ENCODE measurements at places on chromosomes 7 and 10.

- DNase-seq: no peak
Measured at GRCh38 chr10:131925011-131925649, 24.3 kb downstream of the PPP2R2D start.

- no peak for DNase-seq
Measured at GRCh38 chr7:45469103-45469502, 105.1 kb upstream of the ADCY1 start.

DNA sequence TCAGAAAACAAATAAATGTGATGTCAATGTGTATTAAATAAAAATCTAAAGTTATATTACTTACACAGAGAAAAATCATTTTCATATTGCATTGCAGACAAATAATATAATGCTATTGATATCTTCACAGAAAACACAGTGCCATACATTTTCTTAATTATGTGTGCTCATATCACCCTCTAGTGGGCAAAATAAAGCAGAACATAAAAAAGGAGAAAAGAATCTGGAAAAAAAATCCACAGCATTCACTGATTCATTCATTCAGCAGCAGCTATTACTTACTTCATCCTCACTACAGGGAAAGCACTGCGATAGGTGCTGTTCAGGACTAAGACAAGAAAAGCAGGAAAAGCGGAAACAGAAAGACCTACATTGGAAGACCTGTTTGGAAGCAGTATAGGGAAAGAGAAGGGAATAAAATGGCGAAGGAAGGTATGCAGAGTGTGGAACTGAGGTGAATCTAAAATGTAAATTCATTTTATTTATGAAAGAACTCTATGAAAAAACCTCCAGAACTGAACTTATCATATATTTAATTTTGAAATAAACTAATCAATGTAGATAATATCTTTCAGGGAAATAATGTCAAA lies 73.2 kb downstream of the POT1 start:
- DNase-seq: no peak

- DNase-seq: no peak
Measured at GRCh38 chr7:34846976-34847375, 189.0 kb downstream of the NPSR1 start.

- DNase-seq: no peak
Measured at GRCh38 chr10:43751646-43752045, 103.0 kb upstream of the ZNF32 start.

GRCh38 chr7:112615701-112616100 lies 134.9 kb downstream of the LSMEM1 start:
- no peak for DNase-seq

- DNase-seq: no peak
Measured at GRCh38 chr7:106094780-106095179, 17.3 kb downstream of the SYPL1 start.

- no peak for DNase-seq
Measured at GRCh38 chr10:58262766-58263165, 4.9 kb downstream of the IPMK start.

- DNase-seq: no peak
Measured at GRCh38 chr10:102473445-102474331, 22.3 kb upstream of the C10orf95 start.

DNA sequence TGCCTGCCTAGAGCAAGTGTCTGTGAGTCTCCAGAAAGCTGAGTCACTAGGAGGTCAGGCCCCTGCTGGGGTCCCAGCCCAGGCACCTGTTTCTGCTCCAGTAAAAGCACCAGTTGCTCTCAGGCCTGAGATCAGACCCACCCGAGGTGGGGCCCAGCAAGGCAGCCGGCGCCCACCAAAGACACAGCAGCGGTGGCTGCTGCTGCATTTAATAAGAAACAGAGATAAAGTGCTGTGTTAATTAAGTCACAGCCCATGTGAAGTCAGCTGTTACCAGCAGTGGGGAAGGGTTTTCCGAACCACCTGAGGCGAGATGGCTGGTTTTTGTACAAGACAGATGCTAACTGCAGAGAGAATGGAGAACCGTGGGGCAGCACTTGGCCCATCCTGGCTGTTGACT lies 12.1 kb upstream of the LRRC18 start:
- DNase-seq: no peak

DNA sequence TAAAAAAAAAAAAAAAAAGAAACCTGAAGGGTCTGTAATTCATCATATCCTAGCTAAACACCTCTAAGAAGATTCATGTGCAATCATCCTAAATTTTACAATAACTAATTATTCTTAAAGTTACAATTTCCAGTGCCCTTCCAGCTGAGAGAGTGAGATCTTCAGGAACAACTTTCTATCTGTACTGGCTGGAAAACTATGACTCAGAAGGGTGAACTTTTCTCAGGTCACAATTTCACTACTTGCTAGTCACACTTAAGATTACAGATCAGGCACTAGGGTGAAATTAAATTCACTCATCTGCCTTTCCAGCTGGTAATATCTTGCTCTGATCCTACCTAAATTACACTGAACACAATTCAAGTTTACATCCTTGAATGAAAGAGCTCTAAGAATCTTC lies 158.8 kb downstream of the ANK3 start:
- DNase-seq: no peak

GRCh38 chr10:17544465-17544864 lies 72.7 kb downstream of the HACD1 start:
- no peak for DNase-seq

DNA sequence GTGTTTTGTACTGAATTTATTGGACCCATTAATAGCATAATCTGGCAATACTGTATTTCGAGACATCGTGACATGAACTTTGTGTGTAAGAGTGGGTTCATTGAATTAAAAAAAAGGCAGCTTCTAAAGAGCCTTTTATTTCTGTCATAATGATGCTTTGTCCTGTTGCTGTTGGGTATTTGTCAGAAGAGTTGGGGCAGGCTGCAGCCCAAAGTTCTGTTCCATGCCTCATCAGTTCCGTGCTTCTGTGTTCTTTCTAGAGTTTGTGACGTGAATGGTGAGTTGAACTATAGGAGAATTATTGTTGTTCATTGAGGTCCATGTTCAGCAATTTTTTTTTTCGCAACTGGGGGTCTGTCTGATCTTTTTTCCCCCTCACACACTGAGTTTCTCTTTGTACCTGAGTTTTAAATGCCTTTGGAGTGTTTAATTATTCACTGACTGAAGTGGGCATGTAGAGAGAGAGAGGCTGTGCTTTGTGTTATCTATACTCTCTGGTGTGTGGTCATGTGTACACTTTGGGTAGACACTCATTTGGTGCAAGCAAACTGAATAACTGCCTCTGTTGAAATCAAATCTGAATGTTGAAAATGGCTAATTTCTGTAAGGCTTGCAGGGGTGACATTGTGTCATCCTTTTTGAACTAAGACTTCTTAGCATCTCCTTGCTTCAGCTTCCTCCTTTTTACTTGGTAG lies 69.8 kb downstream of the ADD3 start:
- DNase-seq: no peak

DNA sequence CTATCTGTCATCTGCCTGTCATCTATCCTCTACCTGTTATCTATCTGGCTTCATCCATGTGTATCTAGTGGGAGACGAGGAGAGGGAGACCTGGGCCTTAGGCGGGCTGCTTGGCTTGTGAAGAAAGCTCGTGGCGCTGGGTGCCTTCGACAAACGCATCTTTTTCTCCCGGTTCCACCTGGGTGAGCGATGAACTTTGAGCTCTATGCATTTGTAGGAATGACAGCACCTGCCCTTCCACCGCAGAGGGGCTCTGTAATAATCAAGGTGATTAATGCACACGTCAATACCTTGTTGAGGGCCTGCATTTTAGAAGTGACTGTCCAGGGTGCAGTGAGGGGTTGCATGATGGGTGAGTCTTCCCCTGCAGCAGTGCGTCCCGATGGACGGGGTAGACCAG lies 2.6 kb upstream of the VIPR2 start:
- no peak for DNase-seq

DNA sequence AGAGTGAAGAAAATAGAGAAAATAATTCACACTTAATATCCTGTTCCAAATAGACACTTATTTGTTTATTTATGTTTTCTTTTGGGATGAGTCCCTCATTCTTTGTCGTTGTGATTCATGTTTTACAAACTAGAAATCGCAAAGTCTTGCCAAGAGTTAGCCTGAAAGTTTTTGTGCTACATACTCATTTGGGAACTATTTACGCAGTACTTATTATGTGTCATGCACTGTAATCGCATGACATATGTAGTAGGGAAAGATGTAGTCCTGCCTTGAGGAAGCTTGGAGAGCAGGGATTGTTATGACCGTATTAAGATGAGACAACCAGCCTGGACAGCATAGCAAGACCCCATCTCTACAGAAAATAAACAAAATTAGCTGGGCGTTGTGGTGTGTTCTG lies 189.3 kb downstream of the ABCA13 start:
- DNase-seq: no peak

GRCh38 chr10:33387720-33388119 lies 53.3 kb upstream of the NRP1 start:
- no peak for DNase-seq

DNA sequence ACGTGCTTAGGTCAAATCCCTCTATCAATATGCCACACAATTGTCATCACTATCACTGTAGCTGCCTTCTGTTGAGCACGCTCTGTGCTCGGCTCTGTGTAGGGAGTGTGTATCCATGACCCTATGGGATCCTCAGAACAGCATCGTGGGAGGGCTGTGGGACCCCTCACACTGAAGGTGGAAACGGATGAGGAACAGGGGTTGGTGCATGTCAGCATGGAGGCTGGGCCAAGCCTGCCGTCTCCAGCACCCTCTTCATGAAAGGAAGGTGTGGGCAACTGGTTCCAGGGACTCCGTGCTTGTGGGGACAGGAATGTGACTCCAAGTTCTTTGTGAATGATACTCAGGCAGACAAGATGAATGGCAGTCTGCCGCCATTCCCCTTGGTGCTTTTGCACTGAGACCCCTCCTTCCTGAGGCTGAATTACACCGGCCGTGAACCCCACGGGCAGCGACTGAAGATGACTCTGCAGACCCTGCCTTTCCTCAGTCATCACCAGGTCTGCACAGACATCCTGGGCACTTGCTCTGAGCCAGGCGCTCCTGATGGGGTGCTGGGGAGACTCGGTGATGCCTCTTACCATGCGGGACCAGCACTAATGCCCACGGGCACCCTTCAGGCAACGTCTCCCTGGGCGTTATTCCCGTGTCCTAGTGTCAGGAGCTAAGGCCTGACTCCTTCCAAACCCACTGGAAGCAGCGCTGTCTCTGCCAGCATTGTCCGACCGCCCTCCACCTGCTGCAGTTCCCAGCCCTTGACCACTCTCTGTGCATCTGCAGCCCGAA lies 495.2 kb downstream of the TCERG1L start:
- no peak for DNase-seq

DNA sequence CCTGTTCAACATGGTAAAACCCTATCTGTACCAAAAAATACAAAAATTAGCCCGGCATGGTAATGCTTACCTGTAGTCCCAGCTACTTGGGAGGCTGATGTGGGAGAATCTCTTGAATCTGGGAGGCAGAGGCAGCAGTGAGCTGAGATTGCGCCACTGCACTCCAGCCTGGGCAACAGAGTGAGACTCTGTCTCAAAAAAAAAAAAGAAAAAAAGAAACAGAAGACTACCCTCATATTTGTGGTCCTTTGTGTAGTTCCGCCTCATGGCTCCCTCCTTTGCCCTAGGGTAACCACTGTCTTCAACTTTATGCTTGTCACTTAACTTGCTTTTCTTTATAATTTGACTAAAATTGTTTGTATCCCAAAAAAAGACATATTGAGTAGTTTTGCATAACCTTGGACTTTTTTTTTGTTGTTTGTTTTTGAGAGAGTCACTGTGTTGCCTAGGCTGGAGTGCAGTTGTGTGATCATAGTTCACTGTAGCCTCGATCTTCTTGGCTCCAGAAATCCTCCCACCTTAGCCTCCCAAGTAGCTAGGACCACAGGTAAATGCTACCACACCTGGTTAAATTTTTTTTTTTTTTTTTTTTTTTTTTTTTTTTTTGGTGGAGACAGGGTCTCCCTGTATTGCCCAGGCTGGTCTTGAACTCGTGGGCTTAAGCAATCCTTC lies 3.7 kb downstream of the ZNF487 start:
- DNase-seq: no peak

GRCh38 chr7:28083164-28083997 lies 97.2 kb downstream of the JAZF1 start:
- no peak for DNase-seq

DNA sequence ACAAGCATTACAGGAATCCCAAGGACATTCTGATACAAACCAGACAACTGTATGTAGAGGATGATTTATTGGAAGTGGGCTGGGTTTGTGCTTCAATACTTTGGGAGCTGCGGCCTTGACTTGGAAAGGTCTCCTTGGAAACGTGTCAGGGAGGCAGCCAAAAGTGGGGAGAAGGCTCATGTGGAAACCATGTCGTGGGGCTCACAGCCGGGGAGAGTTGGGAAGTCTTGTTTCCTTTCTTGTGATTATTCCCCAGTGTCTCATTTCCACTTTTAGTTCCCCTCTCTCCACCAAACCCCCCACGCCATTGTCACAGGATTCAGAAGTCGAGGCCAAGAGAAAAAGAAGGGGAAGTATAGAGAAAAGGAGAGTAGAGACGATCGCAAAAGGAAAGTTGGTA lies 53.9 kb upstream of the SFMBT2 start:
- no peak for DNase-seq

- no peak for DNase-seq
Measured at GRCh38 chr7:33933611-33934281, 28.4 kb downstream of the BMPER start.

GRCh38 chr10:49075743-49076142 lies 39.6 kb downstream of the VSTM4 start:
- no peak for DNase-seq

GRCh38 chr10:75720157-75720556 lies 288.7 kb downstream of the LRMDA start:
- no peak for DNase-seq

DNA sequence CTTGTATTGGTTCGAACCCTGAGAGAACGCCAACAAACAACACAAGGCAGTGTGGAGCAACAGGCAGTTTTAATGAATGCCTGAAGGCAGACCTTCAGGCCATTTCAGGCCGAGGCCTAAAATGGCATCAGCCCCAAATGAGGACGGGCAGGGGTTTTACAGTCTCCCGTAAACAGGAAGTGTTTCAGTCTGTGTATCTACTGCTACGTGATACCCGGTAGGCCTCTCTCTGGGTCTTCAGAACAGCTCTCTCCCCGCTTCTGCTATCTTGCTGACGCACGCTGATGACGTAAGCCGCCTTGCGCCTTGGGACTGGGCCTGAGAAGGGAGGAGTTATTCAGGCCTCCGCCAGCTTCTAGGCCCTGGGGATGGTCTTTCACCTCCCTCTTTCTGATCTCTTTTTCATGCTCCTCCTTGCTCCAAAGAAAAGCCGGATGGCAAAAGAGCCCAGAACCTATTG lies 67.7 kb downstream of the ST8SIA6 start:
- DNase-seq: no peak

GRCh38 chr10:62249957-62250356 lies 18.7 kb downstream of the RTKN2 start:
- DNase-seq: no peak
